Right renal pelvis (tissue), 4 donors: ENCODE measurements at places on chromosomes 5 and 9. TPM values are rescaled to one million over a fixed set of nuclear protein-coding genes. Genes with fewer than 3 reads are reported as not detected.

The RGS7BP gene
- 7.8 TPM for polyA plus RNA-seq

The TSLP gene
- polyA plus RNA-seq = 0.44 TPM

The STING1 gene
- 31.8 TPM for polyA plus RNA-seq

GRCh38 chr5:24367216-24367615 is 277.6 kb downstream of the CDH10 start:
- no peak for DNase-seq

DNA sequence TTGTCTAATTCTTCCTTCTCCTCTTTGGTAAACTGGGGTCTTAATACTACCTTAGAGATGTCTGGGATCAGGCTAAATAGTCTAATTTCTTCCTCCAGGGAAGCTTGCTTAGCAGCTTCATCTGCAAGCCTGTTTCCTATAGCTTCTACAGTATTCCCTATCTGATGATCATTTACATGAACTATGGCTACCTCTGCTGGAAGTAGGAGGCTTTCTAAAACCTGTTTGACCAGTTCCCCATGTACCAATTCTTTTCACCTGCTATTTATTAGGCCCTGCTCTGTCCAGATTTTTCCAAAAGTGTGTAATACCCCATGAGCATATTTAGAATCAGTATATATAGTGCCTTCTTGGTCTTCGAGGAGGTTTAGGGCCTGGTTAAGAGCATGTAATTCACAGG is 619.8 kb downstream of the HINT1 start:
- DNase-seq = no peak

DNA sequence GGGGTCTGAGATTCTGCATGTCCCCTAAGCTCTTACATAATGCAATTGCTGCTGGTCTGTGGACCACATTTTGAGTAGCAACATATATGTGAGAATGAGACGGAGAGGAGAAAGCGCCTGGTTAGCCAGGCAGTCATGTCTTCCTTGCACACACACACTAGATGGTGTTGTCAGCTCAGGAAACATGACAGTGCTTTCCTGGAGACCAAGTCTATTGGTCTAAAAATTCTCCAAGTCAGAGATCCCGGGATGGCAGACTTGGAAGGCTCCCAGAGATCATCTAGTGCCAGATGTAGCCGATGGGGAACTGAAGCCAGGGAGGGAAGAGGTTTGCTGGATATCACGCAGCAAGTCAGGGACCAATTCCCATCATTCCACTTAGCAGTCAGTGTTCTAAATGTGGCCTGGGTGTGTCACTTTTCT is 53.4 kb downstream of the GALNT12 start:
- DNase-seq = no peak

DNA sequence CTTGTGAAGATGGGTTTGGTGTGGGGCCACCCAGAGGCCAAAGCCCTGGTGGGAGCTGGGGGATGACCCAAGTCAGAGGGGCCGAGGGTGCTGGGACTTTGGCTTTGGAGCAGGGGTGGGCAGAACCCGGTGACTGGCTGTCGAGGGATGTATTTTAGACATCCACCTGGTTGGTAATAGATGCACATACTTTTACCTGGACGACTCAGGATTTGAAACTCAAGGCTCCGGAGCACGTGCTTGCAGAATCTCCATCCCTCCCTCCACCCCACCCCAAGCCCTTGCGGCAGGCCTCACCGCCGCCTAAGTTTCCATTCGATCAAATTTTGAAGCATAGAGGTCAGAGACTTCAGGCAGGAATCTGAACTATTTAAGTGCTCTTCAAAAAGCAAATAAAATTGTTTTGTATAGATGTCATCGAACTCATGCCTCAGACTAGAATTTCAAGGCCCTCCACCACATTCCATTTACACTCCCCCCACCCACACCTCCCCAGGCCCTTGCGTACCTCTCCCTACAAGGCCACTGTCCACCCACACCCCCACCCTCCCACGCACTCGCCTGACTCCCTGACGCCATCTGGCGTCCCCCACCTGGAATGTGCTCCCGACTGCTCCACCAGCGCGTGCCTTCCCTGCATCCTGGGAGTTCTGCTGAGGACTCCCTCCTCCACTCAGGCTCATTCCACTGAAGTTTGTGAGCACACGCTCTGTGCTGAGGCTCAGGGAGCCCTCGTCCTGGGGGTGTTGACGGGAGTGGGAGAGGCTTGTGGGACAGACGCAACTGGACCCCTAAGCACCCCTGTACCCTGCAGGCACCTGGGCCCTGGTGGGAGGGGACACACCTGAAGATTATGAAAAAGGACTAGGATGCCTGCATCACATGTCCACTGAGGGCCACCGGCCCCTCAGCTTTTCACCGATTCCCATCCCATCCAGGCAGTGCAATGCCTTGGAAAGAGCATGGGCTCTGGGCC is 56.4 kb upstream of the RPL26L1 start:
- DNase-seq = no peak

GRCh38 chr5:178182158-178182876 is 4.9 kb downstream of the GMCL2 start:
- DNase-seq = no peak

DNA sequence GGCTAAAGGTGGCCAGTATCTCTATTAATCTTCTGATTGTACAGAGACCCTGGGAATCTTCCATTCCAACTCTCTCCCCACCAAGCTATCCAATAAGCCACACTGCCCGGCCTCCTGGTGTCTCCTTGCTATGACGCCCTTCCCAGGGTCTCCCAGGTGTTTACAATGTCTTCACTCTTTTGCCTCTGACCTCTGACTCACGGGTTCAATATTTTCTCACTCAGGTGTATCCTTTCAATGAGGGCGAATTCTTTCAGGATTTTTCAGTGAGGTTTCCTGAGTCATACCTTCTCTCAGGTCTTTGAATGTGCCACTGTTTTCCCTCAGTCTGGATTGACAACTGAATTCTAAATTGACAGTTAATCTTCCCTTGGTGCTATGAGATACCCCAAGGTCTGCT is 53.7 kb upstream of the IRX4 start:
- DNase-seq = no peak
